ENCODE measurements at places on chromosomes 5 and 9.

DNA sequence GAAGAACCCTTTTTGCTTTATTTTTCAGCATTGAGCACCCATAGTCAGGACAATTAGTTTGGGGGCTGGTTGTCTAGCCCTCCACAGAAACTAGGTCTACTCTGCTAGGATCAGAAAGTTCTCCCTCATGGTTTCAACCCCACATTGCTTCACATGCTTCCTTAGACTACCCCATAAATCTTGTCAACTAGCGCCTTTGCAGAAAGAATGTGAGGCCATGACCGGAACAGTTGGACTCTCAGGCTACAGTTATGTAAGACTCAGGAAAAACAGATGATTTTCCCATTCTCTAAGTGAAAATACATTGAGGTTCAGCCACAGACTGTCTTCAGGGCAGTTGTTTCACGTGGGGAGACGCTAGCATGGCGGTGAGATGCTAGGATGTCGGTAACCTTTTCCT lies 255.6 kb downstream of the NR3C1 start:
- no peak for DNase-seq

GRCh38 chr9:6946583-6947166 lies 188.9 kb downstream of the KDM4C start:
- no peak for DNase-seq

GRCh38 chr9:17342696-17343095 lies 207.9 kb downstream of the CNTLN start:
- no peak for DNase-seq

DNA sequence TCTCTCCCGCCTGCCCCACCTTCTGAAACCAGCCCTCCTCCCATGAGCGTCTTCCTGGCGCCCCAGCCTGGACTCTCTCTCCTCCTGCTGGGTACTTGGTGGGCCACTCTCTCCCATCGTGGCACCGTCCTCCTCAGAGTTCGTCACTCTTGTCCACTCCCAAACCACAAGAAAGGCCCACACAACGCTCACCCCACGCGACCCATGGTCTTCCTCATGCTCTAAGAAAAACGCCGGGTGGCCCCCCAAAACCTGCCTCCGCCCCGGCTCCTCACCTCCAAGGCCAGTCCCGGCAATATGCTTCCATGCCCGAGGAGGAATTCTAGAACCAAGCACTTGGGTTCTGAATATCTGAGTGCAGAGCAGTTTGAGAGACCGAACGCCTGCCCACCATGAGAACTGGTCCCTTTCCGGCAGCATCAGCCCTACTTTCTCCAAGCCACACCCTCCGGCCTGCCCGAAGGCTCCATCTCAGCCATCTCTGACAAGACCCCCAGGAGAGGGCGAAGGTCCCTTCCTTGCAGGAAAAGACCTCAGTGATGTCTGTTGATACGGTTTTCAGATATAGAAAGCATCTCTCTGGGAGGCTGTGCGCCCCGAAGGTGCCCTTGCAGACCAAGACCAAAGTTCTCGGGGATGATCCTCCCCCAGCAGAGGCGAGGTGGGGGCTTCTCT lies 15.0 kb downstream of the SLC6A3 start:
- no peak for DNase-seq

DNA sequence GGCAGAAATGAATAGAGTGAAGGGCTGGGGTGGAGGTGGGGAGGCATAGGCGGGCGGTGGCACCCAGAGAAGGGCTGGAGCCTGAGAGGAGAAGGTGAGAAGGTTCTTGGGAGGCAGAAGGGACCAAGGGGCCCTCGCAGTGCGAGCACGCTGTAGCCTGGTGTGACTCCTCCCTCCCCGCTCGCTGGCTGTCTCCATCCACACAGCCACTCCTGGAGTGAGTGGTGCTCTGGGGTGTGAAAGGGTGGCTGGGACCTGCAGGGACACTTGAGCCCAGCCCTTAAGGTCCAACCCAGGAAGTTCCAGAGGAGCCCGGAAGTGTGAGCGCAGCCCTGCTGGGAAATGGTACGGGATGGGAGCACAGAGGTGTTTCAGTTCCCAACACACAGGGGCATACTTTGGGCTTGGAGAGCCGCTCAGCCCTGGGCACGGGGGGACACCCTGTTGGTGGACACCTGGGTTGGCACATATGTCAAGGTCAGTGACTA lies 9.3 kb upstream of the SCGB3A1 start:
- DNase-seq = no peak

GRCh38 chr5:161585798-161586197 lies 39.3 kb upstream of the GABRB2 start:
- DNase-seq = no peak

GRCh38 chr9:89023740-89024139 lies 32.5 kb downstream of the S1PR3 start:
- no peak for DNase-seq

DNA sequence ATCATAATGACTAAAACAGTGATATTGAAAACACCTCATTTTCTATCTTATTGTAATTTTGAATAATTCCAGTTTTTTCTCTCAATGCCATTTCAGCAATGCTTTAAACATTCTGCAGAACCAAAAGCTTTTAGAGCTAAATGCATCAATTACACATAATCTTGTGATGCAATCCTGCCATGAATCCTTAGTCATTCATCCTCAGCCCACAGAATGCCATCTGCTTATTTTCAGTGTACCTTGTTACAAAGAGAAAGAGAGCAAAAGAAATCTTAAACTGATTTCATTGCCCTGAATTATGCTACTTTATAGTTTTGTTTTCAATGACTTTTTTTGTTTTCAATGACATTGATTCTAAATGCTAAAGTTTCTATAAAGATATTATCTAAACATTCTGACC lies 1234.8 kb upstream of the C9orf72 start:
- no peak for DNase-seq

DNA sequence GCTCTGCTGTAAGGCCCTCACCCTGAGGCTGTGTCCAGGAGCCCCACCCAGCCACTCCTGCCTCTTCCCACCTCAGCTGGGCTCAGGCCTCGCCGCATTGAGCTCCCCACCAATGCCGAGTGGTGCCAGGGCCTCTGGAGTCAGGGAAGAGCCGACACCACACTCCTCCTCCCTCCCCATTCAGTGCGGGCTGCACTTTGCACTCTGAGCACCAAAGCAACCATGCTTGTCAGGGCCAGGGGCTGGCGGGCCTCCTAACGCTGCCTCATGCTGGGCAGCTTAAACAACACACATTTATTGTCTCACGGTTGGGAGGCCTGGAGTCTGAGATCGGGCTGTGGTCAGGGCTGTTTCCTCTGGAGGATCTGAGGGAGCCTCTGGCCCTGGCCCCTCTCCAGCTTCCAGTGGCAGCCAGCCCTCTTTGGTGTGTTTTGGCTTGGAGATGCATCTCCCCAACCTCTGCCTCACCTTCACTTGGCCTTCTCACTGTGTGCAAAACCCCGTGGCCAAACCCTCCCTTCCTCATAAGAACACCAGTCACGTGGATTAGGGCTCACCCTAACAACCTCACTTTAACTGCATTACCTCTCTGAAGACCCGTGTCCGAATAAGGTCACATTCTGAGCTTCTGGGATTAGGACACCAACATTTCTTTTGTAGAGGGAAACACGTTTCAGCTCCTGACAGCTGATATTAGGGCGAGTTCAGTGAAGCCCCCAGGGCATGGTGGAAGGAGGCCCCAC lies 157.8 kb downstream of the MED10 start:
- DNase-seq = no peak

DNA sequence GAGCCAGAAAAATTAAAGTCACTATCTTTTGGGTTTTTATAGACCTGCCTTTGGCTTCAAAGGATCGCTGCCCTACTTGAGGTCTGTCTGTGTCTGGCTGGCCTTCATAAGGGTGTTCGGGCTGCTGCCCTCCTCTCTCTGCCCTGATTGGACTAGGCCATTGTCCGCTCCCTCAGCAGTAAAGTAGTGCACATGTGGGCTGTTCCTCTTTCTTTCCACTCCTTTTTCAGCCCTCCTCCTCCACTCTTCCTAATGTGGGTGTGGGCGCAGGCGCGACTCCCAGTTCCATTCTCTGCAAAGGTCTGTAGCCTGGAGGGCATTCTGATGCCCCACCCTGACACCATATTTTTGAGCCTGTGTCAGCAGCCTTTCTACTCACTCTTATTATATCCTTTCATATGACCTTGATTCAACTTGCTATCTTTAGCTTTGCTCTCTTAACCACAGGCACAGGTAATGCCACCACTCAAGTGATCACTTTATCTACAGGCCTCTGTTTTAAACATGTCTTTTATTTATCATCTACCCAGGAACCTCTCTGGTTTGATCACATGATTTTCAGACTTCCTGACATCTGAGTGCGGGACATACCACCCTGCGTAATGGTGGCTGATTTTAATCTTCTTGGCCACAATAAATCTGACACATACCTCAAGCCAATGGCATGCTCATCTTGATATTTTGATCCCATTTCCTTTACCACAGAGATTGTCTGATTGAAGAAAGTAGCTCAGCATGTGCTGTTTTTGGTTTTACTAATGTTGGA lies 144.5 kb downstream of the AOPEP start:
- peak; percentile 38 for DNase-seq

GRCh38 chr9:137306066-137306849 lies 4.2 kb upstream of the NRARP start:
- no peak for DNase-seq

- no peak for DNase-seq
These were observed 1.7 kb downstream of the CPLX2 start for GRCh38 chr5:175873088-175873454.

GRCh38 chr9:78103971-78104433 lies 72.4 kb upstream of the GNAQ start:
- DNase-seq = no peak

DNA sequence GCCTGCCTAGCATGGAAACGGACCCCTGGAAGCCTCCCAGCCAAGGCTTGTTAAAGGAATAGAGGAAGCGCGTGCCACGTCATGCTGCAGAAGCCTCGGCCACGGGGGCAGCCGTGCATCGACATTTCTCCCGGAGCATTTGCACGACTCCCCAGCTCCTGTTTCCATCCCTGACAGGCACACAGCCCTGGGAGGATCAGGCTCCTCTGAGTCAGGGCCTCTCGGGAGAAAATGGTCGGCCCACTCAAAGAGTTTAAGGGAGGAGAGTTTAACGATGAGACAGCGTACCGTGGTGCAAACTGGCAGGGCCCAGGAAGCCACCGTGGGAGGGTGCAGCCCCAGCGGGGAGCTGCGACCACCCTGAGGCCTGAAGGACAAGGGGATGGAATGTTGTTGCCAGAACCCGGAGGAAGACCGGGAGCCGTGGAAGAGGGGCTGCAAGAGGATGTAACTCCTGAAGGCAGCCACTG lies 213.6 kb downstream of the PAX5 start:
- no peak for DNase-seq

DNA sequence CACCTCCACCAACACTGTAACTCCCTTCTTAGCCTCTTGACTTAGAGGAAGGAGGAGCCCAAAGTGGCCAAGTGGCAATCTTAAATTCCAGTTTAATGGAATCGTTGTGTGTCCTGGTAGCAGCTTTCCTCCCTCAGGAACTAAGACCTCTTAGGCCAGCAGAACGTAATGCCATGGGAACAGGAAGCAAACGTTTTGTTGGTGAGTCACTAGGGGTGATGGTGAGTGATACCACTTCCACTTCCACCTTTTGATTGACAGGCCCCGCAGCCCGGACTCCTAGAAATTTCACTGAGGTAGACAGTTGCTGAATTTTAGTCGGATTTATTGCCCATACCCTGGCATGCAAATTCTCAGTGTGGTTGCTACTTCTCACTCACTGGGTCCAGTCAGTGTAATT lies 94.2 kb upstream of the FBN2 start:
- DNase-seq = no peak

DNA sequence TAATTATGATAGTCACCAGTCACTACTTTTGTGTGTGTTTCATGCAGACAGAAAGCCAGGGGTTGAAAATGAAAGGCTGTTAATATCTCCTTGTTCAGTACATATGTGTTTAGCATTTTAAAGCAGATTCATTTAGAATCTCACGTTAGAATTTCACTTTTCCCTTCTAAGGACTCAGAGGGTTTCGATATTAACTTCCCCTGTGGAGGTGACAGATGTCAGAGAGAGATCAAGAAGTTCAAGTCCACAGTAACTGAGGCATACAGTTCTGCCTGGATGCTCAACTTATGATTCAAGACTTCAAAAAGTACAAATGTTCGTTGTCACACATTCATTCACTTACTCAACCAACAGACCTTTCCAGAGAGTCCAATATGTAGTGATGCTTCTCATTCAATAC lies 251.1 kb downstream of the EBF1 start:
- no peak for DNase-seq

DNA sequence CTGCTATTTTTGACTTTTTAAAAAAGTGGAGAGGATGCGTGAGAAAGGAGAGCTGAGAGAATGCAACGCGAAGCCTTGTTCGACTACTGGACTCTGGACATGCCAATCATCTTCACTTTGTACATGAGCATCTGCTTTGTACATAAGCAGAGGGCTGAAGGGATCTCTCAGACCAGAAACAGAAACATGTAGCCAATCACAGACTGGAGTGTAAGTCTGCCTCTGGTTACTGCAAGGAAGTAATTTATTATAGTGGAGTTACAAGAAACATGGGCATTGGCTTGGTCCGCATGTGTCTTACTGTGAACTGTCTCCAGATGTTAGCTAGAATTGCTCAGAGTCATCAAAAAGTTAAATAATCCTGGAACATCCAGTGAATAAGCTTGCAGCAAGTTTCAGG lies 190.0 kb upstream of the GRAMD2B start:
- DNase-seq = no peak

DNA sequence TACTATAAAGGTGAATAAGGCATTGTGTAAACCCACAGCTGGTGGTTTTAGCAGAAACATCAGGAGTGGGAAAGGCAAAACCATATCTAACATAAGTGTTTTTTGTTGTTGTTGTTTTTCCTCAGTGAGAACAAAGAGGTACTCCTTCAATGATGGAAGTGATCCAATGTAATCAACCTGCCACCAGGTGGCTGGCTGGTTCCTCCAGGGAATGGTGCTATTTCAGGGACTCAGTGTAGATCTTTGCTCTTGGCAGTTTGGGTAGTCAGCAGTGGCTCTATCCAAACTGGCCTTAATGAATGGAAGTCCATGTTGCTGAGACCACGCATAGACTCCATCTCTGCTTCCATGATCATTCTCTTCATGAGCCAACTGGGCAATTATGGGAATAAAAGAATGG lies 10.8 kb downstream of the DMRTA1 start:
- no peak for DNase-seq

GRCh38 chr5:115460472-115460871 lies 84.1 kb downstream of the FEM1C start:
- no peak for DNase-seq

DNA sequence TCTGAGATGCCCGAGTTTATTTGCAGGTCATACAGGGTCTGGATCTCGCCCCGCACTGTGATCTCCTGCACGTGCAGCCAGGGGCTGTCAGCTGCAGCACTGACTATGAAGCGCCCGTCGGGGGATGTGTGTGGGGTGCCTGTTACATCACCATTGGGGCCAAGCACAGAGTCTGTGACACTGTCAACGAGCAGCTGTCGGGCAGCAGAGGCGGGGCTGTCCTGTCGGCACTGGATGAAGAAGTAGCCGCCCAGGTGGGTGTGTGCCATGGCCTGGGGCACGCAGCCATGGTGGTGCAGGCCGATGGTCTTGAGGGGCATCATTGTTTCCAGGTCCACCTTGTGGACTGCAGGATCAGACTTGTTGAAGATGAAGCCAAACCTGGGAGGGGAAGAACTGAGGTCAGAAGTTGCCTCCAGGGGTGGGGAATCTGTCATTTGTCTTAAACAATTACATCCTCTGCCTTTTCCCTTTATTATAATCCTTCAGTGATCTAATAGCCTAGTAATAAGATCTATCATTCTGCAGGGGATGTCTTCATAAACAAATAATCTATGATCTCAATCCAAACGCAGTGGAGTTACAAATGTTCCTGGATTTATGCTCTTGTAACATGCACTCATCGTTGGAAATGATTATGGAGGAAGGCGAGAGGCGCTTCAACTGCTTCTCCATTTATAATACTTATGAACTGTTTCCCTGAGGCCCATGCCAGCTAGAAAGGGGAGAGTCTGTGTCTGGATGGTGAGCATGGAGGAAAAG lies 147.8 kb downstream of the HSPA4 start:
- no peak for DNase-seq

- DNase-seq = no peak
These were observed 46.0 kb downstream of the CAMK2A start for GRCh38 chr5:150243590-150243989.
